ENCODE measurements at places on chromosomes 3 and 15.
A peak's percentile ranks its signal among the peaks of the same experiment; 100 is the strongest.

DNA sequence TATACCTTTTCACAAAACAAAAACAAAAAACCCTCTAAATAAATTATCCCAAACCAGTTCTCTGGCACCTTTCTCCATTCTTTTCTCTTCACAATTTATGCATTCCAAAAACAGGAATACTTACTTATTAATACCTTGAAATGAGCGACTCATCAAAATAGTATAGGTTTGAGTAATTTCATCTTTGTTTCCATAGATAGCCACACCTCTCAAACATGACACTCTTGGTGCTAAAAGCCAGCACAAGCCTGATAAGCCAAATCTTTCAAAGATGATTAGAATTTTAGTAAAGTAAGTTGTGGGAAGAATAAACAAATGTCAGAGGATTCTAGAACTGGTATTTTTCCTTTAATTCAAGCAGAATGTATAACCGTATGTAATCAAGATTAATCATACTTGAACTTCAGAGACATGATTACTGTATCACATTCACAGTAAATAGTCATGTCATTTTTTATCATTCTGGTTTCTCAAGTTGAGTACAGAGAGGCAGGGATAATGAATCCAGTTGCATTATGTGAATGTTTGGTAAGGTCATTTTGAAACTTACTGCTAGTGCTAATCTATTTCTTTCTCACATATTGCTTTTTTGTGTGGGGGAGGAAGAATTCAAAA lies 12.1 kb upstream of the WDR5B start:
- peak; percentile 24 for DNase-seq

GRCh38 chr3:100029689-100030088 lies 84.6 kb downstream of the FILIP1L start:
- DNase-seq = no peak

GRCh38 chr15:81897057-81897677 lies 148.7 kb downstream of the MEX3B start:
- DNase-seq = no peak

DNA sequence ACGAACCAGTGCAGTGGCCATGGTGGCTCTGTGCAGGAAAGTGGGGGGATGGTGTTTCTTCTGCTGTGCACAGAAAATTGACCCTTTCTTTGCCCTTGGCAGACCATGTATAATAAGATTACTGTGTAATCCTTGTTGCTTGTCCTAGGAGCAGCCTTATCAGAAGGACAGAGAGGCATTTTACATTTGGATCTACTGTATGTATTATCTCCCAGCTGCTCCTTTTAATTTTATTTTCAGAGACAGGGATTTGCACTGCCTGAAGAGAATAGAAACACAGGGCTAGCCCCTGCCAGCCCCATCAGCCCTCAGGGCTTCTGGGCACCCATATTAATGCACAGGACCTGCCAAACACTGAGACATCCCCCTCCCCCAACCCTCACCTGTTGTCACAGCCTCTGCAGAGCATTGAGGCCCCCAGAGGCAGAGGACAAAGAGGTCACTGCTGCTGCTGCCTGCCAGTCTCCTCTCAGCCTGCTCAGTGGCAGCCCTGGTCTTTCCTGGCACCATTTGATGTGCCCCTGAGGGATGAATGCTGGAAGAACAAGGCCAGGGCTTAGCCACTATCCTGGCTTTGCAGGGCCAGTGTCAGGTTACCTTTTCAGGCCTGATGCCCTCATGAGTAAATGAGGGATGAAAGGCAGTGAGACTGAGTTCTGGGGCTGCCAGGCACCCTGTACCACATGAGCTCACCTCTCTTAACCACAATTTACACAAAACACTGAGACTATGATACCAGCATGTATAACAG lies 533.4 kb downstream of the NTRK3 start:
- DNase-seq = peak; percentile 34

DNA sequence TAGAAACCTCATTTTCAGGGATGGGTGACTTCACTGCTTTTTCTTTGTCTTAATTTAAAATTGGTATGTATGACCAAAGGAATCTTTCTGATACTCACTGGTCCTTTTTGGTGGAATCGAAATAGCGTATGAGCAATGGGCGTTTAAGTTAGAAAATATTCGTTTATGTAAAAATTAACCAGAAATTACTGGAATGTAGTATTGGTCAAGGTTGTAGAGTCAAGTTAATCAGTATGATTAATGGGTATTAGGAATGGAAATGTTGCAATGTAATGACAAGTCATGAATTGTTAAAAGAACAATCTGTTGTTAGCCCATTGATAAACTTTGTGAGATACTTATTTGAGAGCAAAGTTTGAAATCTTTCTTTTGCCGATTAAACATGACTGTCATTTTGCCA lies 36.9 kb downstream of the AKAP13 start:
- DNase-seq = peak; percentile 20

GRCh38 chr15:73972984-73973682 lies 19.0 kb downstream of the STOML1 start:
- DNase-seq = peak; percentile 84

- no peak for DNase-seq
Measured at GRCh38 chr15:81282606-81282895, 41.4 kb downstream of the STARD5 start.

GRCh38 chr3:10574101-10574620 lies 68.8 kb upstream of the ATP2B2 start:
- DNase-seq = no peak

DNA sequence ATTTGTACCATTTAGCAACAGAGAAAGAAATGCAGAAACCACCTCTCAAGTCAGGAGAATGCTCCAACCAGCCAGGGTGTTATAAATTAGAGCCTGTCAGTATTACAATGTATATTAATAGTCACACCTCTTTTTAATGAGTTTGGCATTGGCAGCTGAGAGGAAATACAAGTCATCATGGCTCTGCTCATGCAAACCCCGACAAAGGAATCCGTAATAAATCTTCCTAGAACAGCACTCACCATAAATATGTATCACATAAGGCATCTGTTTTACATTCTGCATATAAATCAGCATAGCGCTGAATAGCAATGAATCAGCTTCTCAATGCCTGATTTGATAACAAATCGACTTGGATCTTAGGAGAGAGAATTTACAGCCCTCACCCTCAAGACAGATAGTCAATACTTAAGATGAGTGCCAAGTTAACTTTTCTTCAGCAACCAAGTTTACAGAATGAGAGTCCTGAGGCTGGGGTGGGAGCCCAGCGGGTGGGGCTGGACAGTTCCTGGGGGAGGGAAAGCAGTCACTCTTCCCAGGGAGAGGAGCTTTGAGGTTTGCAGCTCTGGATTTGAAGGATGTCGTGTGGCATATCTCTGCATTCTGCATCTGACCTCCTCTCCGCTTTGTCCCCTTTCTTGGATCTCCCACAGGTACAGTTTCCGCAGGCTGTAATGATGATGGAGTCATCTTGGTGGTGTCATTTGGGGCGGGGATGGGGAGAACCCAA lies 1034.4 kb upstream of the NR2F2 start:
- peak; percentile 57 for DNase-seq

DNA sequence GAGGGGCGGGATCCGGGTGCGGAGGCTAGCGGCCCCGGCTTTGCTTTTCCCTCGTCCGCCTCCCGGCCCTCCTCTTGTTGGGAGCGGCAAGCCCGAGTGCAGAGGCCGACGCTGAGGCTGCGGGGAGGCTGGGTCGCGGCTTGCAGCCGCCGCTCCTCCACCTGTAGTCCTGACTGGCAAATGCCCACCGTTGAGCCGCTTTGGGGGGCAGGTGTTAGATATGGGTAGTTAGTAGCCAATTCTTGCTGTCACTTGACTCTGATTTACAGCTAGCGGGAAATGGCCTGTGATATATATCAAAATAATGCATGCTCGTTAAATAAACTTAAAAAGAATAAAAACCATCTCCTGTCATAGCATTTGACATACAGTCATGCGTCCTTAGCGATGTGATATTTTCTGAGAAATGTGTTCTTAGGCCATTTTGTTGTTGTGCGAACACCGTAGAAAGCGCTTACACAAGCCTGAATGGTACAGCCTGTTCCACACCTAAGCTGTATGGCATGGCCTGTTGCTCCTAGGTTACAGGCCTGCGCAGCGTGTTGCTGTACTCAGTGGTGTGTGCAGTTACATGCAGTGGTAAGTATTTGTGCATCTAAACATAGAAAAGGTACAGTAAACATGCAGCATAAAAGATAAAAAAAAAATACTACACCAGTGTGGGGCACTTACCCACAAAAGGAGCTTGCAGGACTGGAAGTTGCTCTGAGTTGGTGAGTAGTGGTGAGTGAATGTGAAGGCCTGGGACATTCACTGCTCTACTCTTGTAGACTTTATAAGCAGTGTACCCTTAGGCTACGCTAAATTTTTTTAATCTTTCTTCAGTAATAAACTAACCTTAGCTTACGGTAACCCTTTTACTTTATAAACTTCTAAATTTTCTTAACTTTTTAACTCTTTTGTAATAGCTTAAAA lies 873 bp downstream of the CAPN7 start:
- peak; percentile 41 for DNase-seq

DNA sequence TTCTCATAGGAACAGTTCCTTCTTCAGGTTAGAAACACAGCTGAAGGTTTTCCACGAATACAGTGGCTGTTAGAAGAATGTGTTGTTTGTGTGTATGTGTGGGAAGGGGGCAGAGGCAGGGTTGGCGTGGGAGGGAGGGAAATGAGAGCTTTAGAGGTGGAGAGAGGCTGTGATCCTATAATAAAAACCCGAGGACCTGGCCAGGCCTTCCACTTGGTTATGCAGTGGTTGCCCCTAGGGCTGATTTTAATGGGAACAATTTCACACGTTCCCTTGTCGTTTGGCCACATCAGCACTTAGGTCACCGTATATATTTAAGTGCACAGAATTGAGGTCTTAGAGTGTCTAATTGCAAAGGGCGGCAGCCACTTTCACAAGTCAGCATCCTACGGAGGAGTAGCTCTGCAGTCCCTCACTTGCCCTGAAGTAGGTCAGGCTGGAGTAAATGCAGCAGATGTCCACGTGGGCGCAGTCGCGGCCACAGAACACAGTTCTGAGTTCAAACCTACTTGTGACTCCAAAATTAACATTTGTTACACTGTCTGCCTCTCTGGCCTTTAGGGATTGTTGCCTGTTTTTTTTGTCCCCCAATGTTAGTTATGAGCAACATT lies 85.6 kb downstream of the PDCD6IP start:
- DNase-seq = peak; percentile 63

DNA sequence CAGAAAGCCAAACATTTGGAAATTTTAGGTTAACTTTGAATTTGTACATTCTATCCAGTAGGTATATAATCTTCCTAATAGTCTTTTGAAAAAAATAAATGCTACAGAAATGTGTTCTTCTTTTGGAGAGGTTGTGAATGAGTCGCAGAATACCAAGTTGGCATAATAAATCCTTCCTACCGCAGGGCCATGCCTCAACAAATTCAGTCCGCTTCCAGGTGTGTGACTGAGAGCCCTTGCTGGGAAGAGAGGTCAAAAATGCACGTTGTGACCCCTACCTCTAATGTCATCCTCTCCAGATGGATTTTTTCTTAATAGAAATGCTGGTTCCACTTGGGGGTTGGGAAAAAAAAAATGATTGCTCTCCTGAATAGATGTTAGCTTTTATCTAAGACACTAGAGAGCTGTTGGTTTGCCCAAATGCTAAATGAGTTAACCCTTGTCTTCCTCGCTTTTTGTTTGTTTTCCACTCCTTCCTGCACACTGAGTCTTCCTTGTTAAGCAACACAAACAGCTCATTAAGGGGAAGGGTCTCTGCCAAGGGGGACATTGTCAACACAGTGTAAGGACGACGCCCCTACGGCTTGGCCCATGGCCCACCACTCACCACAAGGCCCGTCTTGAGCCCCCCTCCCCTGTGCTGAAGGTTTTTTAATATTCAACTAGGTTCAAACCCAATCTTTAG lies 33.9 kb downstream of the RLBP1 start:
- no peak for DNase-seq

GRCh38 chr3:20743553-20744321 lies 557.7 kb upstream of the SGO1 start:
- DNase-seq = no peak

GRCh38 chr3:66386925-66387650 lies 113.7 kb downstream of the LRIG1 start:
- no peak for DNase-seq

DNA sequence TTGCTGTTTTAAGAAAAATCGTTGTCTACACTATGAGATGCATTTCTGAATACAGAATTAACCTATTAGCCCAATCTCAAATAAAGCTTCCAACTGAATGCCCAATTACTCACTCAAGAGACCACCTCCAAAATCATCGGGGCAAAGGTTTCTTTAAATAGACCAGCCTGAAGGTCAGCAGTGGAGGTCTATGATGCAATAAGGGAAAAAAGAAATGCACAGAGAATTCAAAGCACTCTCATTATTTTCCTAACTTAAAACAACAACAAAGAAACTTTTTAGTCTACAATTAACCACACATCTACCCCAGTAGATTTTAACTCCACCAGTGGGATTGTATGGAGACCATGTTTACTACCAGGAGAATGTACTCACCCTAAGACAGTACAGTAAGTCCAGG lies 657.7 kb upstream of the CCDC54 start:
- DNase-seq = no peak

DNA sequence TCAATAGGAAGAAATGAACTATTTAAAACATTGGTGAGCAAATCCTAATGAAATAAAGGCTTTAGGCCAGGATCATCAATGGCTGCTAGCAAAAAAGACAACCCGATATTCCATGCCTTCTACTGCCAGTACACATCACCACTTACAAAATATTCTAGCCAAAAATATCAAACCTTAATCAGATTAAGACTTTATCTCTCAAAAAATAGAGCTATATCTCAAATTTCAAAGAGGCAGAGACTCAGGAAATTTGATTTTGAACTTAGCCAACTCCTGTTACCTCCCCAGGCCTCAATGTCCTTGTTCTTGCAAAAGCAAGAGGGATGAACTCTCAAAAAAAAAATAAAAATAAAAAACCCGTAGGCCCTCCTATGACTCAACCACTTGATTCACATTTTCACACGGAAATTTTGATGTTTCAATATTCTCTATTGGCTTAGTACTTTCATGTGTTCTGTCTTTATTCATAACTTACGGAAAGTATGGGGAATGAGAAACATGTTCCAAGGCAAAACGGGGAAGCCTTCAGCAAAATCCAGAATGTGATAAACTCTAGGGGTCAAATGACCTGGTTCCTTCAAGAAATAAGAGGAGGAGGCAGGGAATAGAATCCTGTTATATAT lies 273.3 kb upstream of the ZPLD1 start:
- DNase-seq = peak; percentile 20

DNA sequence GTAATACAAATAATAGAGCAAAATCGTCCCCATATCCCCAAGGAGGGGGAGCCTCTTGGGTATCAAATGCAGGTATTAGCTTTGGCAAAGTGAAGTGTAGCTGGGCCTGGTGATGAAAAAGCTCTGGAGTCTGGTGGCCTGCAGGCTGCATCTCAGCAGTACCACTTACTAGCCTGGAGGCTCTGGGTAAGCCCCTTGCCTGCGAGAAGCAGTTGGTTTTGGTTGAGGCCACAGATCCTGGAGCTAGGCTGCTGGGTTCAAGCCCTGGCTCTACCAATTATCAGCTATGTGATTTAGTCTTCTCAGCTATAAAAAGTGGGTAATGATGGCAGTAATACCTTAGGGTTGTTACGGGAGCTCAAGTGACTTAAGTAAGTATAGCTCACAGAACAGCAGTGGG lies 6.1 kb downstream of the KCNAB1 start:
- DNase-seq = no peak

- no peak for DNase-seq
Measured at GRCh38 chr3:14254812-14255702, 76.4 kb downstream of the LSM3 start.

GRCh38 chr3:154795582-154795981 lies 284.5 kb upstream of the MME start:
- peak; percentile 79 for DNase-seq

GRCh38 chr15:74746389-74746788 lies 2.3 kb upstream of the CYP1A2 start:
- no peak for DNase-seq

Measured in fibroblast of the aortic adventitia (primary cell).